AG20443 (cell line): ENCODE measurements at places on chromosomes 1 and 21.

DNA sequence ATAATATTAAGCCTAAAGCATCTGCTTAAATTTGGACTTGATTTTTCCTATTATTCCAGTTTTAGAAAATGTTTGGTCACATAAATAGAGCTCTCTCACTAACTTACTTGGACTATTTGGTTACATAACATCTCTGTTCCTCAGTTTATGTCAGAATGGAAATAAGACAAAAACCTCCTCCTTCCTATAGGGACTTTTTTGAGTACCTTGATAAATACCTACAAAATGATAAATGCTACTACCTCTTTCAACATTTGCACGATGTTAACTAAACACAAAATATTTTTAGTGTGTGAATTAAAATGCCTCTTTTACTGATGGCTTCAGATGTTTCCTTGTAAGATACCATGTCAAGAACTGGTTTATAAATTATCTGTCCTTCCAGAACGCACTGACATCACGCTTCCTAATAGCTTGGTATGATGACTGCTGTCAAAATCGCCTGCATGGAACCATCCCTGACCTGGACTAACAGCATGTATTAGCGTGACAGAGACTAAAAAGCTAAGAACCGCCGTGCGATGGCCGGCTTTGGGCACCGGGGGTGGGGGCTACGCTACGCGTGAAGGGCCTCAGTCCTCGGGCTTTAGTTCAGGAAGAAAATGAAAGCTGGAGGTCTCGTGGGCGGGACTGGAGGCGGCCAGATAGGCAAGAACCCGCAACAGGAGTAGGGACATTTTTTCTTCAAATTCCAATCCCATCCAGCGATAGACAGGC lies 133.2 kb upstream of the BARHL2 start:
- DNase-seq = peak; percentile 29

DNA sequence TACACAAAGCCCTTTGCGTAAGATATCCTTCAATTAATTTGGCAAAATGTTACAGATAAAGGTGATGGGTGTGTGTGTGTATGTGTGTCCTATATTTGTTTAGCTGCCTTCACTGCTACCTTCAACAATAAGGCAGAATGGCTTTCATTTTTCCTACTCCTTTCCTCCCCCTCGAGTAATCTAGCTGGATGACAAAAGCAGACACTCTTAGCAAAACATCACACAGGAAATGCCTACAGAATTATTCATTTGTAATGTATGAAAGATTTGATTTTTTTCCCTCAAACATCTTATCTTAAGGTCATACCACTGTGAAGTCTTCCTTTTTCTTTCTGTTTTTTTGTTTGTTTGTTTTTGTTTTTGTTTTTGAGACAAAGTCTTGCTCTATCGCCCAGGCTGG lies 10.6 kb downstream of the PTPN22 start:
- peak; percentile 45 for DNase-seq

DNA sequence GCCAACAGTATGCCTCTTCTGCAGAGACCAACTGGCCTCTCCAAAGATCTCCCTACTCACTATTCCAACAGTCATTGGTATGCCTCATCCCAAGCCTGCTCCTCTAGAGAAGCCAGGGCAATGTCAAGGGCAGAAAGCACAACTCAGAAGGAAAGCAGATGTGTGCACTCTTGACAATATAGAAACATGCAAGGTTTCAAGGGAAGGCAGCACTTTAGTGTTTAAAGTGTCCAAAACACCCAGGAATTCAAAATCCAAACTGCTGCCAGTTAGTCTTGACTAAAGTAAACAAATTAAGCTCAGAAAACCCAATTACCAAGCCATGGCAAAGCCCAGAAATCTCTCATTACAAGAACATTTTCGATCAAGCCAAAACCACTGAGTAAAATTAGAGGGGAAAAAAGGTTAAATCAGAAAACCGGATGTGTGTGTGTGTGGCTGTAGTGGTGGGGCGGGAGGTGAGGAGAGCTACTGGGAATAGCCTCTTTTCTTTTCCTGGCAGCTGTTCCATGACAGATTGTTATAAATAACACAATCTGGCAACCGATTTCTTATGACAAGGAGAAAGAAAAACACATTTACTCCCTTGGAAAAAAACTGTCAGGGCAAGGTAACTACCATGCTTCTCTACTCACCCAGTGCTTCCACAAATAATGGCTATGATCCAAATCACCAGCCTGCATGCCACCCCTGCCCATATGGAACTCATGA lies 39.2 kb downstream of the EIF2B3 start:
- peak; percentile 70 for DNase-seq

DNA sequence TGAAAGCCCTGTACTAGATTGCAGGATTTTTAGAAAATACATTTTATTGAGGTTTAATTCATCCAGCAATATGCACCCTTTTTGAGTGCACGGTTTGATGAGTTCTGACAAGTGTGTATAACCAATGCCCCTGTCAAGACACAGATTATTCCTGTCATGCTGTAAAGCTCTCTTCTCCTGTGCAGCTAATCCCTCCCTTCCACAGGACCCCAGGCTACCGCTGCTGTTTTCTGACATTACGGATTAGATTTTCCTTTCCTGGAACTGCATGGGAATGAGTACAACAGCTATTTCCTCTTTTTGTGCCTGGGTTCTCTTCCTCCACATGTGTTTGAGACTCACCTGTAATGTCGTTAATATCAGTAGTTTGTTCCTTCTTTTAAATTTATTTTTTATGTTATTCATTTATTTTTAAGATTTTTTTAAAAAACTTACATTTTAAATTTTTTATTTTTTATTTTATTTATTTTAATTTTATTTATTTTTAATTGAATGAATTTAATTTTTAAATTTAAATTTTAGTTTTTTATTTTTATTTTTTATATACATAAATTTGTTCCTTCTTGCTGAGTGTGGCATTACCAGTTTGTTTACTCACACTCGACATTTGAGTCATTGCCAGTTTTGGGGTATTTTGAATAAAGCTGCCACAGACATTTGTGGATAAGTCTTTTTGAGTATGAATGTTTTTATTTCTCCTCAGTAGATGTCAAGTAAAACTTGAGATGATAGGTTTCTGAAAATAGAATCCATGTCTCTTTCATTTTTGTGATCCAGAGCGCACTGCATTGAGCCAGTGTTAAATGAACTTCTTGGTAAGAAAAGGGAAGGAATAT lies 79.0 kb upstream of the B3GALT5 start:
- no peak for DNase-seq

- DNase-seq = no peak
Observed at GRCh38 chr1:107637101-107637500, 327.9 kb downstream of the VAV3 start.

DNA sequence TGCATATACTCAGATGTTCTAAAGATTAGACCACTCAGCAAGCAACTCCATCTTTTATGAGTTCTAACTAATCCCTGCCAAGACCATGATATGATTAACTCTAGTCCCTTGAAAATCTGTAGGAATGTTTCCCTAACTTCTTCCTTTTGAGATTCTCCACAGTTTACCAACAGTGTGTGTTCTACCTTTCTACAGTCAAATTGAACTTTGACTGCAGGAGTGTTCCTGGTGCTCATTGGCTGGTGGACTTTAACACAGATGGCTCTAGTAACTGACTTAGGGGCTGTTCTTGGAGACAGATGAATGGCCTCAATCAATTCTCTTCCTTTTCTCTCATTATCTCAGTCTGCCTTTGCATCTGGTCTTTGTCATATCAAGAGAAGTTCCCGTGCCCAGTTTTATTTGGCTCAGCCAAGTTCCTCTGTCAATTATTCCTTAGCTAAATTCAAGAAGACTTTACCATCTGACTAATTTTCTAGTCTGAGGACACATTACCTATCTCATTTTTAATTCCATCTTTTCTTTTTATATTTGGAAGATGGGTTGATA lies 643.9 kb upstream of the CAMK1G start:
- DNase-seq = no peak

DNA sequence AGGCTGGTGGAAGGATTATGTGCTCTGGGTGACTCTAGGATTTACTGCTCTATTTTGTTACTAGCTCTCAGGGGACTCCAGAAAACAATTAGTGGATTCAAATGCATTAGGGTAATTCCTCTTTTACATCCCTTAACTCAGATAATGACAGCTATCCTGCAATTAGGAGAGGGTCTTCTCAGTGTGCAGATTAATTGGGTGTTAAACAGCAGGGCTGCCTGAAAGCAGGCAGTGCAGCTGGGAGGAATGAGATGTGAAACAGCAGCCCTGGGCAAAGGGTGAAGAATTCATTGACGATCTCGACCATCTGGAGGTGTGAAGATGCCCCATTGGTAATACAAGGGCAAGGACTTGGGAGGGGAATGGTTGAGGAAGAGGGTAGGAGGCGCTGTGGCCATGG lies 66.1 kb downstream of the HTR6 start:
- DNase-seq = no peak

GRCh38 chr1:157585984-157586383 lies 11.9 kb downstream of the FCRL4 start:
- no peak for DNase-seq

DNA sequence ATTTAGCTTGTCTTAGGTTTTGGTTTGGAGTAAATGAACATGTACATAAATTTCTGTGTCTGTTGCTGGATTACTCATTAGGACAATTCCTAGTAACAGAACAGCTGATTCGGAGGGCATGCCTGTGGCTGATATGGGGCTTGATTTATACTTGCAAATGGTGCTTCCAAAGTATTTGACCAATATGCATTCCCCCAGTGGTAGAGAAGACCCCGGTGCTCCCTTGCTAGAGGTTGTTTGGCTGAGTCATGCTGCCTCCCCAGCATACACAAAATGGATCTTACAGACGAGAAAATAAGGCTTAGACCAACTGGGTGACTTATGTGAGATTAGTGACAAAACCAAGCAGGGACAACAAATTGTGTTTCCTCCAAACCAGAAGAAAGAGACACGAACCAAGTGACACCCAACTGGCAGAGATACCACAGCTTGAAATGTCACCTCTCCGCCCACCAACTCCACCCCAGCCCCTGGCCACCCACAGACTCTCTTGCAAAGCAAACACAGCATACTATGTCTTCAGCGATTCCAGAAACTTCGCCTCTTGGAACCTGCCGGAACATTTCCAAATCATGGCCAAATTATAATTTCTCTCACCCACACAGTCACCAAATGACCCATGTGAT lies 75.9 kb upstream of the ETS2 start:
- no peak for DNase-seq

GRCh38 chr1:150751443-150751842 lies 14.1 kb downstream of the CTSS start:
- DNase-seq = no peak

DNA sequence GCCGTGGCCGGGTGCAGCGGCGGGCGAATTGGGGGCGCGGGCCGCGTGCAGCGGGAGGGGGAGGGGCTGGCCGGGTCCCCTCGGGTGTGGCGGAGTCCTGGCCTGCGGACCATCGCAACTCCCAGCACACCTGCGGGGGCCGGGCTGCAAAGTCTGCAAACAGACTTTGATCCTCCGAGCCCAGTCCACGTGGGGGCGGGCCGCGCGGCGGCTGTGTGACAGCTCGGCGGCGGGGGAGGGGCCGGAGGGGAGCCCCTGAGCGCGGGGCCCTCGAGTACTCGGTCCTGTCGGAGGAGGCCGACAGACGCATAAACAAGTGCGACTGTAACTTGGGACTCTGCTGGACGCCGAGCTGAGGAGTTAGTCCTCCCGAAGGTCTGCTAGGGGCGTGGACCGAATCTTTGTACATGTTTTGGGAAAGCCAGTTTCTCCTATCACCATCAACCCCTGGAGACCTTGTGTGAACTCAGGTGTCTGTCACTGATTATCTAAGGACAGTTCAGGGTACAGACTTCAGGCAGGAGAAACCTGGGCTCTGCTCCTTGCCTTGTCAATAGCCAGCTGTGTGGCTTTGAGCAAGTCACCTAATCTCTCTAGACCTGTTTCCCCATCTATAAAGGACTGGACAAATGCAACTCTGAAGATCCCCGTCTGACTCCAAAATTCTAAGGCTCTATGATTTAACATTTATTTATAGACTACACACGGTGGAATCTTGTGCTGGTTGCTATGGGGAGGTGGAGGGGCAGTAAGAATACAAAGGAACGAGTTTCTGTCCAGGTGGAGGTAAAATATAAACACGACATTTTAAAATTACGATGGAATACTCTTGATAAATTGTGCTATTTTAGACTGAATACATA lies 710 bp upstream of the SLC30A1 start:
- no peak for DNase-seq

- peak; percentile 52 for DNase-seq
Observed at GRCh38 chr1:32816676-32817158, 441 bp downstream of the YARS1 start.

- no peak for DNase-seq
Observed at GRCh38 chr1:43957407-43958040, 10.8 kb downstream of the IPO13 start.

GRCh38 chr1:74650561-74650960 lies 23.0 kb downstream of the ERICH3 start:
- DNase-seq = no peak

DNA sequence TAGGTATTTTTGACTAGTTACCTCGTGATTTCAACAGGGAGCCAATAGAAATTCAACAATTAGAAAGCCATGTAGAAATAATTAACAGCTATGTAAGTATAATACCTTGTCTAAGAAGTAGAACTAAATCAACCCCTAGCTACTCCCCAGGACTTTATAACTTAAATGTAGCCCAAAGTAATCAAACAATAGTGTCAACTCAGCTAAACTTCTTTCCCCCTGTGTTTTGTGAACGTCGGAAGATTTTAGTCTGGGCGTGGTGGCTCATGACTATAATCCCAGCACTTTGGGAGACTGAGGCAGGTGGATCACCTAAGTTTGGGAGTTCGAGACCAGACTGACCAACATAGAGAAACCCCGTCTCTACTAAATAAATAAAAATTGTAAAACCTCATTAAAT lies 579.9 kb upstream of the NCAM2 start:
- DNase-seq = no peak

- no peak for DNase-seq
Observed at GRCh38 chr21:37407719-37408420, 41.3 kb downstream of the DYRK1A start.

GRCh38 chr1:119768778-119769177 lies at the start of gene HMGCS2:
Gene HMGCS2 (minus strand): TSS chr1:119768905. CDS start chr1:119768844, 61 bp downstream.
- no peak for DNase-seq
